Smooth muscle cell of the brain vasculature (primary cell): ENCODE measurements at places on chromosomes 13 and 19.

GRCh38 chr19:31461814-31462539 is 112.7 kb upstream of the TSHZ3 start:
- no peak for DNase-seq

GRCh38 chr13:76992548-76993001 is 694 bp downstream of the CLN5 start:
- DNase-seq, result no peak

GRCh38 chr13:75120085-75120484 is 361.9 kb downstream of the TBC1D4 start:
- no peak for DNase-seq

GRCh38 chr19:32811151-32811550 is 58.4 kb downstream of the SLC7A9 start:
- DNase-seq, result no peak

DNA sequence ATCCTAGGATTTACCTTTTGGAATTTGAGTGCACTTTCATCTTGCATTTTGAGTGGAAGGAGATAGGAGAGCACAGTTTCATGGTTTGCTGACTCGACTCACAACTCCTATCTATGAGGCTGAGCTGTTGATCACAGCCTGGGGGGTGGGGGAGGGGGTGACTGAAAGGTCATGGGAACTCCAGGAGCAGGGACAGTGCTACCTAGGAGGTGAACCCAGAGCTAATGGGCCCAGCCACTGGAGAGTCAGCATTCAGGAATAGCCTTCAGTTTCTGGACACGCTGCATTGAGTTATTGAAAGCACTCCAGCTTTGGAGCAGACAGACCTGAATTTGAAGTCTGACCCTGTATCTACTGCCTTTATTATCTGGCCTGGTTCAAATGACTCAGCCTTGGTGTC is 339.9 kb downstream of the SLC7A1 start:
- DNase-seq, result no peak

- DNase-seq, result no peak
Observed at GRCh38 chr19:31639306-31639705, 290.1 kb upstream of the TSHZ3 start.

DNA sequence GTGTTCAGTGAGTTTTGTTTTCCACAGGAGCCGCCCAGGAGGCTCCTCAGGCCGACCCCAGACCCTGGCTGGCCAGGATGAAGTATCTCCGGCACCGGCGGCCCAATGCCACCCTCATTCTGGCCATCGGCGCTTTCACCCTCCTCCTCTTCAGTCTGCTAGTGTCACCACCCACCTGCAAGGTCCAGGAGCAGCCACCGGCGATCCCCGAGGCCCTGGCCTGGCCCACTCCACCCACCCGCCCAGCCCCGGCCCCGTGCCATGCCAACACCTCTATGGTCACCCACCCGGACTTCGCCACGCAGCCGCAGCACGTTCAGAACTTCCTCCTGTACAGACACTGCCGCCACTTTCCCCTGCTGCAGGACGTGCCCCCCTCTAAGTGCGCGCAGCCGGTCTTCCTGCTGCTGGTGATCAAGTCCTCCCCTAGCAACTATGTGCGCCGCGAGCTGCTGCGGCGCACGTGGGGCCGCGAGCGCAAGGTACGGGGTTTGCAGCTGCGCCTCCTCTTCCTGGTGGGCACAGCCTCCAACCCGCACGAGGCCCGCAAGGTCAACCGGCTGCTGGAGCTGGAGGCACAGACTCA is 12.9 kb downstream of the B3GNT3 start:
- DNase-seq, result no peak

DNA sequence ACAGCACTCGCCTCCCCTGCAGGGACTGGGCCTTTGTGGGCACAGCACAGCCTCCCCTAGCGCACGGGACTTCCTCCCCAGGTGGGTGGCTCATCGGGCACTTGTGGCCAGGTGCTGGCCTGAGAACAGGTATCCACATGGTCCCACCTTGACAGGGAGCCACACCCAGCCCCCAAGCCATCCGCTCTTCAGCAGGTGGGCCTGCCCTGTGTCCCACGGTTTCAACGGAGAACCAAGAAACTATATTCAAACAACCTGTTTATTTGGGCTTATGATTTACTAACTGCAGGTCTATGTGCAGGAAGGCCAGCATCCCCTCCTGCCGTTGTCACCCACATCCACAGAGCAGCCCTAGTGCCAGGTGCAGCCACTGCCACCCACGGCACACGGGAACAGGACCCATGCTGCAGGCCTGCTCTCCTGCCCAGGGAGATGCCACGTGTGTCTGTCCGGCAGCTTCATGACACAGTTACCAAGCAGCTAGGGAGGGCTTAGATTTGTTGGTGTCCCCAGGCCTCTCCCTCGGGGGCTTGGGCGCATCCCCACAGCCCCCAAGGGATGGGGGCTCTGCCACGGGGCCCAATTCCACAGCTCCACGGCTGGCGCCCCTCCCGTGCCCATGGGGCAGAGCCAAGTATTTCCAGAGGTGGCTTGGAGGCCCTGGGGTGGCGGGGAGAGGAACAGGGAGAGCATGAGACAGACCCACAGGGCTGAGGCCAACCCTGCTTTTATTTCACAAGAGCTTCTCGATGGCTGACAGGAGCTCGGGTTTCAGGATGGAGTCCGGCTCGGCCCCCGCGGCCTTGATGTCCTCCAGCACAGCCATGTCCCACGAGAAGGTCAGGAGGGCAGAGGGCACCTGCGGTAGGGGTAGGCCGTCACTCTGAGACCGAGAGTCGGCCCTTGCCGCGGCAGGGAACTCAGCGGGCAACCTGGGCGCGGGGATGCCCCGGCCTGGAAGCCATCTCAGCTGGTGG is 12.5 kb downstream of the UBXN6 start:
- no peak for DNase-seq

- DNase-seq, result no peak
Observed at GRCh38 chr19:3671680-3672574, 28.3 kb downstream of the PIP5K1C start.

GRCh38 chr13:51590231-51590970 is 6.1 kb downstream of the WDFY2 start:
- no peak for DNase-seq
